ENCODE measurements at places on chromosomes 4 and X.

GRCh38 chrX:26613956-26614355 is 398.0 kb downstream of the MAGEB5 start:
- no peak for DNase-seq

GRCh38 chrX:101237041-101237440 is 17.5 kb downstream of the DRP2 start:
- no peak for DNase-seq

GRCh38 chr4:84238247-84239090 is 260.6 kb downstream of the NKX6-1 start:
- no peak for DNase-seq

GRCh38 chr4:124431653-124432192 is 280.8 kb downstream of the ANKRD50 start:
- DNase-seq, result no peak

- no peak for DNase-seq
Observed at GRCh38 chr4:76651616-76652015, 216.6 kb downstream of the SHROOM3 start.

DNA sequence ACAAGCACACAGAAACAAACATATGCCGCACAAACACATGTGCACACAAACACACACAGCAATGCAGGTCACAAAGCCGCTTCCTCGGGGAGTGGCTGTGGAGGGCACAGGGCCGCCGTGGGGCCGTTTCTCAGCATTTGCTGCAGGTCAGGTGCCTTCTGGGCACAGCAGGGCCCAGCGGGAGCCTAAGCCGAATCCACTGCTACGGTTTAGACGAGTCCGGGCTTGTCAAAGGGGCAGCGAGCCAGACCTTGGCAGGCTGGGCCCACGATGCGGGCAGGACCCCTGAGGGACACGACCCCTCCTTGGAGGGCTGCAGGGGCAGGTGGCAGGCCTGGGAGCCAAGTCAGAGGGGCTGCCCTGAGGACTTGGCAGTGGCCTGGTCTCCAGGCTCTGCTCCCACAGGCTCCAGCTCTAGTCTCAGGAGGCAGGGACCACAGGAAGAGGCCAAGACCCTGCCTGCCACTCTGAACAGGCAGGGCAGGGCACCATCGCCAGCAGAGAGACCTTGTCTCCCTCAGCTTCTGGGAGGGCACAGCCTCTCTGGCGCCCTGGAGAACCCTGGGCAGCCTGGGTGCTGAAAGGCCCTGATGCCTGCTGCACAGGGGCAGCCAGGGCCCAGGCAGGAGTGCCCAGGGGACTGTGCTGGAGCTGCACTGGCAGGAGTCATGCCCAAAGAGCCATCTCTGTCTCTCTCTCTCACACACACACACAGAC is 5.5 kb upstream of the ATP2B3 start:
- no peak for DNase-seq

- DNase-seq, result no peak
Observed at GRCh38 chr4:63505714-63506460, 903.4 kb downstream of the TECRL start.

DNA sequence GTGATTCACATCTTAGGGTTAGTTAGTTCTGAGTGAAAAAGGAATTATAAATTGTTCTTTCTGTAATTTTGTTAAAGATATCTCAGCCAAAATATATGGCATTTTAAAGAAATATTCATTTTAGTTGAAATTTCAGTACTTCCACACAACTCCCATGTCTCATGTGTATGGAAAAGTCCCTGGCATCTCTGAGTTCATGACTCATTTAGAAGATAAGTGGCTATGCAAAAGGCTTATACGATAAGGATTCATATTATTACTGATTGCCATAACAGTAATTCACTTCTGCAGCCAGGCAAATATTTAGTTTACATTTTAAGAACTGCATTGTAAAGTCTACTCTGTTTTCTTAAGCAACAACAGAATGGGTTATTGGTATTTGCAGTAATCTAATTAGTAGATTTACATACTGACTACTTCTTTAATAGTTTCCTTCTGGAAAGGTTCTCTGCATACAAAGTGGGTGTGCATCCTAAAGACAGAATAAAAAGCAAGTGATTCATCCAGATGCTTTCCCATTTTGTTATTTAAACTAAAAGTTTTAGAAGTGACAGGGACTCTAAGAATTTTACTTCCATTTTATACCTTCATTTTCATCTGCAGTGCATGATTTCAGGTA is 682.4 kb upstream of the PABPC4L start:
- no peak for DNase-seq

GRCh38 chrX:96987228-96987627 is 103.5 kb downstream of the RPA4 start:
- no peak for DNase-seq

Data from T1000 (cell line).